ENCODE measurements at places on chromosomes 3 and 15.

- no peak for DNase-seq
Measured at GRCh38 chr3:144770915-144771351, 799.3 kb downstream of the DIPK2A start.

GRCh38 chr3:21662403-21662802 lies 88.6 kb downstream of the ZNF385D start:
- DNase-seq: no peak

DNA sequence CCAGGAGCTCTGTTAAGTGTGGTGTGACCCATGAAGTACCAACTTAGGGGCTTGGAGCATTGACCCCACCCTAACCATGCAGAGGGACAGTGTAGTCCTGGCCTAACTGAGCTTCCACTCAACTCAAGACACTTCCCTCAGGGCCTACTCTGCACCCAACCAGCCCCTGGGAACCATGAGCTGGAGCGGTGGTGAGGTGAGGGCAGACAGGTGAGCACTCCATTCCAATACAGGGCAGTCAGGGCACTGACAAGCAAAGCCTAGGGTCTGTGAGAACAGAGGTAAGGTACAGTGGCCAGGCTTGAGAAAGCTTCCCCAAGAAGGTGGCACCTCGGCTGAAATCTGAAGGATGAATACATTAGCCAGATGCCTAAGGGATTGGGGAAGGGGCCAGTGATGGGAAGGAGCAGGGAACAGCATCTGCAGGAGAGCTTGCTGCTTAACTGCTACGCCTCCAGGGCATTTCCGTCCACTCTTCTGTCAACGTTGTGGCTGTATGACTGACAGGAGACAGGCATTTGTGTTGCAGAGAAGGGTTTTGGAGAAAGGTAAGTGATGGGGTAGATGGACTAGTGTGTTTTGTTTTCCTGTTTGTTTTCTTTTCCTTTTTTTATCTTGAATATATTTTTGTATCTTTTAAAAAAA lies 243.5 kb upstream of the TRIM42 start:
- no peak for DNase-seq

GRCh38 chr3:42683875-42684598 lies 1.3 kb upstream of the KLHL40 start:
- no peak for DNase-seq

DNA sequence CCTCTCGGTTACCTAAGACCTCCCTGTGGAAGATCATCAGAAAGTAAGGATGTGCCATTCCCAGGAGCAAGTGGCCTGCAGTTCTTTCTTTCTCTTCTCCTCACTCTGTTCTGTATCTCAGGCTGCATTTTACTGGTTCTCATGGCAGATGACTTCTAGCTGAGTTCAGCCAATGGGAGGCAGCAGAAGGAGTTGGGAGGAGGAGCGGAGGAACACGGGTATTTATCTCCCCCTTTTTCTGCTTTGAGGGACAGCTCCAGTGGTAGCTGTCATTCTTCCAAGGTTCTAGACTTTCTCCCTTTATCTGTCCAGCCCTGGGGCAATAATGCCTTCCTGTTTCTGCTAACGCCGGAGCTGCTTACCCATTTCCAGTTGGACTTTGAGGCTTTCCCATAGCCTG lies 339.9 kb downstream of the NR2F2 start:
- DNase-seq: no peak

DNA sequence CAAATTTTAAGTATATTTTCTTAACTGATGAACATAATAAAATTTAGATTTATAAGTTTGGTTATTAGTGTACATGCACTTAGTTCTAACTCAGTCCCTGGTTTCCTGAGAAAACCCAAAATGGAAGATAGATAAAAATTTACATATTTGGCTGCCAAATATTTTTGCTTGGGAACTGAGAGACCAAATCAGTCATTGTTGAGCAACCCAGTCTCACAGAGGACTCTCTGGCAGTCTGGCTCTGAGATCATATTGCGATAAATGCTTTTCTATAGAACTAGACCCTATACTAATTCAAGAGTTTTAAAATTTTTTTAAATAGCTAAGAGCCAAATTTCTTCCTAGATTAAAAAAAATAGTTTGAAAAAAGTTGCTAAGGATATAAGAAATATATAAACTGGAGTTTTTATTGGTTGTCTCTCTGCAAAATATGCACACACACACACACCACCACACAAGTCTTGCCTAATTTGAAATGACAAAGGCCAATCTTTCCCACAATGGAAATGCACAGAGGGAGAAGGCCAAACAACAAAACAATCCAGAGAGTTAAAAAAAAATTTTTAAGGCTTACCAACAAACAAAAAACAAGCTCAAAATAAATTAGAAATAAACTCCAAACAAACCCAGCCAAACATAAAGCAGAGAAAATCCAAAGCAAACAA lies 259.5 kb downstream of the MECOM start:
- no peak for DNase-seq

GRCh38 chr15:98796685-98797357 lies 148.5 kb downstream of the IGF1R start:
- no peak for DNase-seq

- DNase-seq: no peak
Measured at GRCh38 chr3:10599444-10599843, 94.1 kb upstream of the ATP2B2 start.

DNA sequence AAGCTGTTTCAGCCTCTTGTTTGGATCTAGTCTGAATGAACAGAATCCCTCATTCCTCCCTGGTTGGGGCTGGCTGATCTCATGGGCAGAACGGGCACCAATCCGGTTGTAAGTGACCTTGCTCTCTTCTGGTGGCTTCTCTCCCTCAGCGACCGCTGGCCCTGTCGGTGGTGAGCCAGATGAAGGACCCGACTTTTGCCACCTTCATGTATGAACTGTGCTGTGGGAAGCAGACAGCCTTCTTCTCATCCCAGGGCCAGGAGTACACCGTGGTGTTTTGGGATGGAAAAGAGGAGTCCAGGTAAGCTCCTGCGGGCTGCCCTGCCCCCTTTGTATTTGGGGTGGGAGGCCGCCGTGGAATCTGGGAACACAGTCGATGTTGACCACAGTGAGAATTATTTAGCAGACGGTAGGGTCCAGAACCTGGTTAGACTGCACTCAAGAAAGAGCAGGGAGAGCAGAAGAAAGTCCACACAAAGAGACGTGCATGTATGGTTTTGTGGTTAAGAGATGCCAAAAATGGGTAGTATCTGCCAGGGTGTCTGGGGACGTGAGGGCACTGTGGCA lies 138.8 kb downstream of the LRRK1 start:
- DNase-seq: no peak

- DNase-seq: no peak
Measured at GRCh38 chr3:34808287-34808686, 831.0 kb upstream of the ARPP21 start.

GRCh38 chr3:71127844-71128243 lies 455.7 kb downstream of the FOXP1 start:
- no peak for DNase-seq

DNA sequence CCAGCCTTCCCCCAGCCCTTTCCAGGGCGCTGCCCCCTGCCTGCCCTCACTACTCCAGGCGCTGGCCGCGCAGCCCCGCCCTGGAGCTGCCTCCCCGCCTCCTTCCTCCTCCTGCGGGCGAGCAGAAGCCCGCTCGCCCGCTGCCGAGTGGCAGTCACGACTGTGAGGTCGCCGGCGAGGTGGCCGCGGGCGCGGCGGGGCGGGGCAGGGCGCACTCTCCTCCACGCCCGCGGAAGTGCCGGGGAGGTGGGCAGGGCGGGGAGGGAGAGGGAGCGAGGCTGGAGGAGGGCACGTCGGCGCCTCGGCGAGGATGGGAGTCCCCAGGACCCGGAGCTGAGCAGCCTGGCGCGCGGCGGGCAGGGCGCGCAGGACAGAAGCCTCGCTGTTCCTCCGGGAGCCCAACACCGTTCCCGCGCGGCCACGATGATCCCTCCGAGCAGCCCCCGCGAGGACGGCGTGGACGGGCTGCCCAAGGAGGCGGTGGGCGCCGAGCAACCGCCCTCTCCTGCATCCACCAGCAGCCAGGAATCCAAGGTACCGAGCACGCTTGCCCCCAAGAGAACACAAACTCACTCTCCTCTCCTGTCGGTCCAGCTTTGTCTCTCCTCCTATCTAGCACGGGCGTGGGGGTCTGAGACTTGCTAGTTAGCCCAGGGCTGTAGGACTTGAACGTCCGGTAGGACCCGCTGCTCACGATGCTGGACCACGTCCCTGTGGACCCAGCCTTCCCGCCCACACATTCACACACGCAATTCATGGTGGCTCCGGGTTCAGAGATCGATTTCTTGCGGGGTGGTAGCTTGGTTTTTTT lies at the start of gene STAC:
Gene STAC, plus strand, starts transcription at position 284 of the 811 bp plus-strand sequence. Its CDS starts 140 bp downstream, at position 424.
- no peak for DNase-seq

DNA sequence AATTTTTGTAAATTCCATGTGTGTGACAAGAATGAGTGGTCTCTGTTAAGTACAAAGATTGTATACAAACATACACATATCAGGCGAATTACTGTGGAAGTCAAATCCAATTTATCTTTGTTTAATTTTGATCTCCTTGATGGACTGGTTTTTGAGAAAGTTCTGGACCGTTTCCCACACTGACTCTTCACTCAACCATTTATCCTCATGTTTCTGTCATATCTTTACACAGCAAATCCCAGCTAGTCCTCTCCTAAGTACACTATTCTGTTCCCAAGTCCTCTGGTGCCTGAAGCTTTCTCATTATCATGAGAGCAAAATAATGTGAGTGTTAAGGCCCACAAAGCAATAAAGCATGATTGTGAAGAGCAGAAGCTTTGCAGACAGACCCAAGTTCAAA lies 189.9 kb downstream of the WNT5A start:
- DNase-seq: no peak

- no peak for DNase-seq
Measured at GRCh38 chr3:13420045-13420830, at the start of gene NUP210. NUP210 (minus strand) TSS chr3:13420322; CDS start chr3:13420226, 96 bp downstream.

DNA sequence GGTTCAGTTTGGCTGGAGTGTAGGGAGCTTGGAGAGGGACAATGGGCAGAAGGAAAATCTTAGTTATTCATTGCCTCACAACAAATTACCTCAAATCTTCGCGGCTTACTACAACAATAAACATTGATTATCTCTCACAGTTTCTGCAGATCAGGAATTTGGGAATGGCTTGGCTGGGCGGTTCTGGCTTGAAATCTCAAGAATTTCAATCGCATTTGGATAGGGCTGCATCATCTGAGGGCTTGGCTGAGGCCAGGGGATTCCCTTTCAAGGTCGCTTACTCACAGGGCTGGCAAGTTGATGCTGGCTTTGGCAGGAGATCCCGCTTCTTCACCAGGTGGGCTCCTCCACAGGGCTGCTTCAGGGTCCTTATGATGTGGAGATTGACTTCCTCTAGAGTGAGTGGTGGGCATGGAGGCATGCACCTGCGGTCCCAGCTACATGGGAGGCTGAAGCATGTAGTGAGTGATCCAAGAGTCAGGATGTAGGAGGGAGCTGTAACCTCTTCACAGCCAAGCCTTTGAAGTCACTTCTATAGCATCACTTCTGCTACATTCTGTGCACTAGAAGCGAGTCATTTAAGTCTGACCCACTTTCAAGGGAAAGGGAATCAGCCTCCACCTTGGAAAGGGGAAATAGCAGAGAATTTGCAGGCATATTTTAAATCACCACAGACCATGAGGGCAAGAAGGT lies 63.1 kb downstream of the CDC25A start:
- no peak for DNase-seq

GRCh38 chr15:61226361-61227256 lies 2.5 kb downstream of the RORA start:
- DNase-seq: no peak

Measured in activated CD8-positive, alpha-beta memory T cell treated with anti-CD3 and anti-CD28 coated beads for 1 hour (primary cell).